DMS79 (cell line): ENCODE measurements at places on chromosomes 2 and 18.

DNA sequence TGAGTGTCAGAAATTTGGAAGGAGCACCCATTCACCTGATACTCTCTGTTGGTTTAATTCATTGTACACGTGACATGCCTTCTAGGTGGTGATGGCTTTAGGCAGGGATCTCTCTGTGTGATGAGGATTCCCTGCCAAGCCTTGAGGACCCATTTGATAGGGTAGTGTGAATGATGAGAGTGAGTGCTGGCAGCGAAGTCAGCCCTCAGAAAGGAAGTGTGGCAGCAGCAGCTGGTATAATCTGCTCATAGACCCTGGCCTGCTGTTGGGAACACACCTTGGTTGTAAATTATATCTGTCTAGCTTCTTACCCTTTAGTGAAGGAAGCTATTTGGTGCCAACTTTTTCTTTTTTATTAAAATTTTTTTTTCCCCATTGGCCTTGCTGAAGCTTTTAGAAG lies 164.5 kb downstream of the HAUS1 start:
- no peak for DNase-seq

DNA sequence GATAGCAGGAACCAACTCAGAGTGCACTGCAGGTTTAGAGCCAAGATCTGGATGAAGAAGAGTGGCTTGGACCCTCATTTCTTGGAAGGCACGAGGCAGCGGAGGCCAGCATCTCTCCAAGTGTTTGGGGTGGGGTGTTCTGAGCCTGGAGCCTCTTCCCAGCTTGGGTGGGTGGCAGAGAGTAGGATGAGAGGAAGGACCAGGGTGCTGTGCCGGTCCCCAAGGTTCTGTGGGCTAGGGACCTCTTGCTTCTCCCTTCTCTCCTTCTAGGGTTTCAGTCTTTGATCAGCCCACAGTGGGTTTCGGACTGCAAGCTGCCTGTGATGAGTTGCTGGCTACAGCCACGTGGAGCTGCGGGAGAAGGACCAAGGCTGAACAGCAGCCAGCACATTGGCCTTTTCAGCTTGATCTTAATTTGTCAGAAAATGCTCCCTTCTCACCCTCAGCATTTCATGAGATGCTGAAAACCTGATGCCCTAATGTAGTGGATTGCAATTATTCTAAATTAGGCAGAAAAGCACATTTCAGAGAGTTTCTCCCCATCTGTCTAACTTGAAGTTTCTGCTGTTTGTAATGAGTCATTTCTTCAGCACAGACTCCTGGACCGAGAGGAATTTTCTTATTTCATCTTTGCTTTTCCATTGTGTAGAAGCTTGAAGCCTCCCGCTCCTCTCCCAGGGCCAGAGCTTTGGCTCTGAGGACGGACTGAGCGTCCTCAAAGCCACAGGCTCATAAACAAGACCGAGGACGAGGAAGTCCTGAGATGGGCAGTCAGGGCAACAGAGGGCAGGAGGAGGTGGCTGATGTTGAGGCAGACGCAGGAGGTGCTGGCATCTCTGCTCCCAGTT lies 99.1 kb upstream of the HDAC4 start:
- DNase-seq, result no peak

- no peak for DNase-seq
These were observed 76.0 kb upstream of the SESTD1 start for GRCh38 chr2:179340678-179341077.

DNA sequence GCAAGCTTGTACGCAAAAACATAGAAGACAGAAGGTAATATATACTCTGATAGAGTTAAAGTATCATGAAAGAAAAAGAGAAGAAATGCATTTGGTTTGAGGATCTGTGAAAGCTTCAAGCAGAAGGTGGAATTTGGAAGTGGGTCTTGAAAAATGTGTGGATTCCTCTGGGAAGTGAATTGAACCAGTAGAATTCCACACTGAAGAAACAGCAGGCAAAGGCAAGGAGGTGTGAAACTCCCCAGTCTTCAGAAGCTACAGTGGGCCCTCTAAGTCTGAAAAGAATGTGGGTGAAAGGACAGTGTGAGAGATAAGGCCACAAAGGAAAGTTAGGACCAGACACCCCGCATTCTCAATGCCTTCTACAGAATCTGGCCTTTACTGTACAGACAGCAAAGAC lies 25.6 kb downstream of the COBLL1 start:
- no peak for DNase-seq

- DNase-seq, result no peak
These were observed 127.5 kb downstream of the RDH14 start for GRCh38 chr2:18432999-18433398.

- DNase-seq, result no peak
These were observed 13.3 kb upstream of the RAB17 start for GRCh38 chr2:237603718-237604362.

- no peak for DNase-seq
These were observed 67.0 kb downstream of the ASAP2 start for GRCh38 chr2:9273486-9274130.

DNA sequence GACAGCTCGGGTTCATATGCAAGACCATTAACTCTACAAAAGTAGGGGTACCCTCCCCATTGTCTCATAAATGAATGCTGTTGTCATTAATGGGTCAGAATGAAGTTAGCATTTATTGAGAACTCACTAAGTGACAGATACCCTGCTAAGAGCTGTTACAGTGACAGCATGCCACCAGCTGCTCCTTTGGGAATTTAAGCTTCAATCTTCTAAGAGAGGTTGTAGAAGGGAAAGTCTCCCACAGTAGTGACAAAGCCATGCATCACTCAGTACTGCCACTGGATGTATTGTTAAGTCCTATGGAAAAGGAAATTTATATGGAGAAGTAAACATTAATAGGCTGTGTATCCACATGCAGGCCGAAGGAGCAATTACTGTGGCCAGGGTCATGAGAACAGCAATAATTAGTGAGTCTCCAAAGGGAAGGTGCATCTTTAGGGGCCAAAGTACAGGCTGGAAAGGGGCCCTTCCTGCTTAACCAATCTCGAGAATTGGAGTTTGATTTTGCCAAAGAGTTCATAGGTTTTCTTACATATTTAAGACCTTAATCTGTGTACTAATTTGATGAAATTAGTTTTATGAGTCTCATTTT lies 64.5 kb upstream of the FAM124B start:
- DNase-seq, result no peak

DNA sequence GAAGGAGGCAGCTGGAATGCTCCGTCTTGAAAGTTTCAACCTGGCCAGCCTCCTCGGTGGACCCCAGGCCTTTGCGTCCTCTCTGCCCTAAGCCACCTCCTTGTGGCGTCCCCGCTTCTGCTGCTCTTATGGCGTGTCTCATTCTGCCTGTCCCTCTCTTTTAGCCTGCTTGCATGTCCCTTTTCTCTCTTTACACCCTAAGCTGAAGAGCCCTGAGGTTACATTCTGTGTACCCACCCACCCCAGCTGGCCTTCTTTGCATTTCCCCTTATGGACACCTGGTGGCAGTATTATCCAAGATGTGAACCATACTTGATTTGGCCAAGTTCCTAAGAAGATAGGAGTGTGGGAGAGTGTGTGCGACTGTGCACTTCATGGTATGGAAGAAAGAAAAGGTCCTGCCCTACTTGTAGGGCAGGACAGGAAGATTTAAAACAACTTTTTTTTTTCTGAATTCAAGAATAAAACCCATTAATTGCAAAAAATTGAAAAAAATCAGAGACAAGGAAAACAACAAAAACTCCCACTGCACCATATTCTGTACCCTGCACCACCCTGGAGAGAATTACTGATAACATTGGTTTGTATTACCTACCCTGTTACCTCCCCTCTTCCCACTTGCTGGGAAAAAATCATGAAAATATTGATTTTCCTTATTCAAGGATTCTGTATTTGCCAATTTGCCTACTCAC lies 77.4 kb downstream of the DYSF start:
- DNase-seq, result no peak

DNA sequence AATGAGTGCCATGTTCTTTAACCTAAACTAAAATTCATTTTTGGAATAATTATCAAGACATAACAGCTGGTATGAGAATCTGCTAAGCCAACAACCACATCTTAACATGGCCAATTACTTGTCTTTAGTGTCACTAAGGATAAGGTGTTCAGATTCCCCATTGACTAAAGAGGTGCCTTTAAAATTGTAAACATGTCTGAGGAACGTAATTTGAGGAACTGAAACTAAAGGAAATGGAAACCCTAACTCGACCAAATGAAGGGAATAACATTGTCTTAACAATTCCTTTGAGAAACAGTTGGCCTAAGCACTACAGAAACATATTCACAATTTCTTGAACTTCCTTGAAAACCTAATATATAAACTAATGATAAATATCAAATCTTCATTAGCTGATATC lies 355.4 kb upstream of the GULP1 start:
- no peak for DNase-seq

DNA sequence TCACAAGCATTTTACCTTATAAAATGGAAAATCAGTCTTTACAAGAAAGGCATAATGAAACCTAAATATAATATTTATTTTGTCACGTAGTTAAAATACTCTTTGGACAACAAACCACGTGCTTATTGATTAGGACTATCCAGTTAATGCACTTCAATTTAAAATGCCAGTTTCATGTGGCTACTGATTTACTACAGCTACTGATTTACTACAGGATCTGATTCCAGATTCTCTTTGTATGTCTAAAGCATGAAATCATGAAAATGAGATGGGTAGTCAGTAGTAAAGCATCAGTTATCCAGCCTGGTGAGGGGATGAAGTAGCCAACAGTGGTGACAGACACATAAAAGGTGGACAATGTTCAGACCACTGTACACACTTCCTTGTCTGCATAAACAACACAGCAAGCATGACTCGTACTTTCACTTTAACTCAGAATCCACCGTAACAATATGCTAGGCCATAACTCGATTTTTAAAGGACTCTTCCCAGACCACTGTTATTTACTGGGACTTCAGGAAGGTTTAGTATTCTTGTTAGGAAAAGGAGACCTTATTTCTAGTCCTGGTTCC lies 24.9 kb downstream of the ACAA2 start:
- no peak for DNase-seq

DNA sequence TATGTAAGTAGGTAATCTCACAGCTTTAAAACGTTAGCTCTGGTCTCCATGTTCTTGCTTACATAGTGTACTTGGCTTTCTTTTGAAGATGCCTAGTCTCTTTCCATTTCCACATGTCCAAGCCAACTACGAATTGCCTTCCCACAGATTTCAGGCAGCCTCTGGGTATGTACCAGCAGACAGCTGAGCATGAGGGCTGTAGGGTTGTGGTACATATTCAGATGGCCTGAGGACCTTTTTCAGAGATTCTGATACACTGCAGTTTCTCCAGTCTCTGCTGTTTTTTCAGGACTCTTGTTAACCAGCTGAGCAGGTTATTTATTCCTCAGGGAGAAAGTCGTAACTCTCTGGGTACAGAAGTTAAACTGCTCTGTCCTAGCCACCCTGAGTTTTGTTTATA lies 3.1 kb upstream of the KCNJ13 start:
- DNase-seq, result no peak

DNA sequence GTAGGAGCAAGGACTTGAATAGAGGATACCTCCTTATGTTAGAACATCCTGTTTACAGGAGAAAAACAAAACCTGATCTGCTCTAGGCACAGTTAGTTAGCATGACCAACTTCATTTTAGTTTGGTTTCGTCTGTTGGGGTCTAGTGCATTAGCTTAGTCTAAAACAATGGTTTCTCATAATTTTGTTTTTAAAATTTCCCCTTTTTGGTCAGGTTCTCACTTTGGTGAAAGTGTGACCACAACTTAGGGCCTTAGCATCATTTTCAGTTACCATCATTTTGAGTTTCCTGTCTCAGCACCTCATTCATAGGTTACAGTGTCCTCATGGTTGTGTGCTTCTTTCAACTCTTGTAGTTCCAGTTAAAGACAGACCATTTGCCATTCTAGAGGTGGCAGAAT lies 1277.0 kb upstream of the SLC39A10 start:
- DNase-seq, result no peak

DNA sequence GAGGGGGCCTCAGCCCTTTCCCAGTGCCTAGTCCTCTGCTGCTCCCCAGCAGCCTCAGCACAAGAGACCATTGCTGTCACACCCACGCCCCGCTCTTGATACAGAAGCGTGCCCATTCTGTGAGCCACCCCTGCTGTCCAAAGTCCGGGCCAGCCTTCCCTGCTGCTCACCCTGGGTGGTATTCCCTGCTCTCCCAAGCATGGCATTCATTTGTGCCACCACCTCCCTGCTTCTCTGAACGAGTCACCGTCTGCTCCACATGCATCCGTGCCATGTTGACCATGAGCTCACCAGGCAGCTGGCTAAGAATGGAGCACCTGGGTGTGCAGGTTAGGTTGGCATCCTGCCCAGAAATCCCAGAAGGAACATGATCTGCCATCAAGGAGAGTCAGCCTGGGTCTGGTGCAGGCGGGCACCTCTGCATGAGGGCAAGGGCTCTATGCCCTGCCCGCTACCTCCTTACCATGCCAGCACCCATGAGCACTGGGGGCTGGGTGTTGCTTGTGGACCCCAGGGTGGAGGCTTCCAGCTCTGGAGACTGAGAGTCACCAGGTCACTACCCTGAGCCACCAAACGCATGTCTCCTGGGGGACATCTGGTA lies 63.0 kb downstream of the TWIST2 start:
- DNase-seq, result peak; percentile 94

DNA sequence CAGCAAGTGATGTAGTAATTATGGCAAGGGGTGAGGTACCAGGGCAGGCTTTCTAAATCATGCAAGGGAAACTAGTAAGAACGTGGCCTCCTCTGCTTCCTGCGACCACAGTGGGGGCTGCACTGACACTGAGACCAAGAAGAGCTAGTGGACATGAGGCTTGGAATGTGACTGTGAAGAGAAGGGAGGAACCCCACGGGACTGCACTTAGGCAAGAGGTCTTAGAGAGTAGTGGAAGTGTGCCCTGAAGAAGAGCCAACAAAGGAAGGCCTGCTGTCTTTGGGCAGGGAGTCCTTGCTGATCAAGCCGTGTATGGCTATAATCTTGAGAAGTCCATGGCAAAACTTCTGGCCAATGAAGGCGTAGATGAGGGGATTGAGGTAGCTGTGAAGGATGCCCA lies 8.9 kb upstream of the RUFY4 start:
- no peak for DNase-seq

DNA sequence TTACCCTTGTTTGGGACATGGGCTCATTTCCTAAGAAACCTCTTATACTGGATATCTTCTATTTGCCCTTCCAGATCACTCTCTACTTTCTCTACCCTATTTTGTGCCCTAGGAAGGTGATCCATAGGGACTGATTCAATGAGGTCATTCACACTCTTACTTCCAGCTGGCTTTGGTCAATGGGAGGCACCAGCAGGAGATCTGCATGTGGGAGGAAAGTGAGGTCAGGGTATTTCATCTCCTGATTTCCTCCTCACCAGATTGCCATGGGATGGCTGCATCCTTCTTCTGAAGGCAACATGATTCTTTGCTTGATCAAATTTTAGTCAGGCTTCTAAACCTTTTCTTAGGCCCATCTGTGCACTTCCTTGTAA lies 15.2 kb downstream of the M1AP start:
- DNase-seq, result no peak

DNA sequence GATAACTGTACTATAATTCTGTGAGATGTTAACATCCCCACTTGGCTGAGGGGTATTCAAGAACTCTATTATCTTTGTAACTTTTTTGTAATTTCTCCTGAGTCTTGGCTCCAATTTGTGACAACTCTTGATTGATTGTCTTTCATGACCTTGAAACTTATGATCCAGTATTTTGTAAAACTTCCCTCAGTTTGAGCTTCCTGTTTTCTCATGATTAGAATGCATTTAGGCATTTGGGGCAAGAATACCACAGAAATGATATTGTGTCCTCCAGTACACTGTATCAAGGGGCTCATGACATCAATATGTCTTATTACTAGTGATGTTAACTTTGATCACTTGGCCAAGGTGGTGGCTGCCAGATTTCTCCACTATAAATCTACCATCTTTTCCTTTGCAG lies 37.4 kb downstream of the PNO1 start:
- DNase-seq, result no peak
